ENCODE measurements at places on chromosomes 2 and 18.

- DNase-seq = no peak
Measured at GRCh38 chr2:73952499-73953446, 26.1 kb downstream of the DGUOK start.

DNA sequence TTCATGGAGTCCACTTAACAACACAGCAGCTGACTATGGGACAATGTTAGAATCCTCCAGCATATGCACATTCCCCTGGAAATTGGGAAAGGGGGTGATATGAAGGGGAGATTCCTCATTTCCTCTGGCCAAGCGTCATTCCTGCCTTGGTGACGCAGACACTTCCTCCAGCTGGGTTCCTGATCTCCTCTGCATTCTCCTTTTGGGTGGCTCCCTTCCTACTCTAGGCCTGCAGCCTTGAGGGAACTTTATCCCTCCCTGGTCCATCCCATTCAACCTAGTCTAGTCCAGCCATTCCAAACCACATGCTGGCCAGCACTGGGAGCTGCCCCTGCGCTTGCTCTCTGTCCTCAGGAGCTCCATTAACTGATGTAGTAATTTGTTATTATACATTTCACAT lies 216.8 kb downstream of the VAPA start:
- DNase-seq = no peak

DNA sequence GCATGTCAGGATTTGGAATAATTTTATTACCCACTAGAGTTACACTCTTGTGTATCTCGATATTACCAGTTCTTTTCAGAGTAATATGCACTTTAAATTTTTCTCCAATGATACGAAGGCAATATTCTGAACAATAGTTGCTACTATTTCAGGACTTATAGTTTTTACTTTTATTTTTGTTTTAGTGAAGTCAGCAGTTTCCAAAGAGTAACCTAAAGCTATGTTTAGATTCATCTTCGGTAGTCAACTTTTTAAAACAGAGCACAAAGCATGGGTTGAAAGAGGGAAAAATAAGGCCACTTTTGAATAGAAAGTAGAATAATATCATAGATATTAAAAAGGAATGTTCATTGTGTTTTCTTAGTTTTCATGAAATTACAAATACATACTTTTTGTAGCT lies 532.7 kb downstream of the CPS1 start:
- no peak for DNase-seq

DNA sequence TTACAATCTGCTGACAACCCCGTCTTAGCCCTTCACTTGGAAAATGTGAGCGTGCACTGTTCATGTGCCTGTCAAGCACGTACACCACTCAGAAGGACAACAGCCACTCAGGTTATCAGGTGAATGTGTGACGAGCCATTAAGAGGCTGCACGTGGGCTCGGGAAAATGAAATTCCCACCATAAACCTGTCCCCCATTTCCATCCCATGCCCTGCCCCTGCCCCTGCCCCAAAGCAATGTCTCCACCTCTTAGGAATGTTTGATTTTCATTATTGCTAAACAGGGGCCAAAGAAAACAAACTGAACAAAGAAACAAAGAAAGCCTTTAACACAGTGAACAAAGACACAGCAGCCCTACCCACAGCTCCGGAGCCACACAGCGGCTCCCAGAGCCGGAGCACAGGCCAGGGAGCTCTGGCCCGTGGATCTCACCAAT lies 90.5 kb downstream of the TMEM18 start:
- no peak for DNase-seq

DNA sequence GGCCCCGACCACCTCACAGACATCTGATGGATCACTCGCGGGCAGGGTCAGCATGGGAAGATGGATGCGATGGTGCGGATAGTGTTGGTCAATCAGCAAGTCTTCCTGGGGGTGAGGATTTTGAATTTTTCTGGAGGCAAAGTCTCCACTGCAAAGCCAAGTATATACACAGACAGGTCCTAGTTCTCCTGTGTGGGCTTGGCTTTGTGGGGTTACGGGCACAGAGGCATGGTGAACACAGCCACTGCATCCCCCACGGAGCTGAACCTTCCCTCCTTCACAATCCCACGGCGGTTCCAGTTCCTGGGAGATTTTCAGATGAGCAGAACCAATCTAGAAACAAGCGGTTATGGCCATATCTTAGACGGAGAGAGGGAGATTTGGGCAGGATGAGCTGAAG lies 35.8 kb downstream of the CNGA3 start:
- DNase-seq = no peak

- DNase-seq = no peak
Measured at GRCh38 chr2:176099728-176100546, at the start of gene HOXD12. Gene HOXD12, plus strand, starts transcription at chr2:176099795. Its CDS starts 7 bp downstream, at chr2:176099802.

DNA sequence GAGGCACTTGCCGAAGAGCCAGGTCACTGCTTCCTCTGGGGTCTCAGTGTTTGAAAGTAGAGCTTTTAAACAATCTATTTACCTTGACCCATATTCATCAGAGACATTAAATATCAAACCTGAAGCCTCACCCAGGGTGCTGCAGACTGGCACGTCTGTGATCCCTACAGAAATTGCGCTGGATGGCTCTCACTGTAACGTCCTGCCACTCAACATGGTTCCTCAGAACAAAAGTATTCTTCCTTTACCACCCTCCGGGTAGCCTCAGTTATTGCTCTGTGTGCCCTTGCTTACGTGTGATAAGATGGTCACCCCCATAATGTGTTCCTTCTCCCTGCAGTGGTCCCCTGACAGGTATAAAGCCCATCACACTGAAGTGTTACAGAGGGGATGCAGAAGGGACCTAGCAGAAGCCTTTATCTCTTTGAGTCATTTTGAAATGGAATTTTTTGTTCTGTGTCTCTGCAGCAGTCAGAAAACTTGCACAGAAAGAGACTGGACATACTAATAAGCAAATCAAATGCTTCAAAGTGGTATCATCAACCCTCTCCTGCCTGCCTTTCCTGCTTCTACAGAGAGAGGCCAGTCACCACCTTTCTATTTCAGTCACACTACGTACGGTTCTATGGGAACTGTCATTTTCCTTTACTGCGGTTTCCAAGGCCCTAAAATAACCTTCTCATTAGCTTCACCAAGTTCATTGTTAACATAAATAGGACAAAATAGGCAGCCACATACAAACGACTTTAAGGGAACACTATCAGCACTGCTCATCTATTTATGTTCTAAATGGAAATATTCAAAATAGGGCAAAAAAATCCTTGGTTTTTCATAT lies 86.8 kb downstream of the METTL8 start:
- DNase-seq = no peak
